Astrocyte of the hippocampus (primary cell): ENCODE measurements at places on chromosomes 4 and X.

GRCh38 chr4:143549928-143550327, 36.4 kb downstream of the SMARCA5 start:
- no peak for DNase-seq

GRCh38 chr4:94410678-94411206, 41.0 kb upstream of the PDLIM5 start:
- DNase-seq = peak; percentile 2

GRCh38 chr4:55096045-55096444, 29.4 kb downstream of the KDR start:
- DNase-seq = no peak

DNA sequence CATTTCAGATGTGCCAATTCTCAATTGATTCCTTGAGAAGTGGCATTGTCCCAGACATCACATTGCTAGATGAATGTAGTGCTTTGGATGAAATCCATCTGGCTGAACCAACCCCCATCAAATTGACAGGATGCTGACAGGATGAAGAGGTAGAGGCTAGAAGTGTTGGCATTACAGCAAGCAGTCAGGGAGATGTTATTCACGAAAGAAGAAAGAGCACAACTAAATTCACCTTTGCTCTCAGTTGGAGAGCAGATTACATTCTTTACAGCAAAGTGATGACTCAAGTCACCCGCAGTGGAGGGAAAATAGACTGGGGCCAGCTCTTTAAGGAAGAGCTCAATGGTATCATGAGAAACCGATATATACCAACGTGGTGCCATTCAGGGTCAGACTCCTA, 259.6 kb downstream of the C4orf33 start:
- DNase-seq = peak; percentile 46

GRCh38 chr4:24413311-24413784, 171.0 kb downstream of the DHX15 start:
- DNase-seq = no peak

- DNase-seq = peak; percentile 92
Observed at GRCh38 chr4:120052856-120053255, 13.8 kb downstream of the MAD2L1 start.

DNA sequence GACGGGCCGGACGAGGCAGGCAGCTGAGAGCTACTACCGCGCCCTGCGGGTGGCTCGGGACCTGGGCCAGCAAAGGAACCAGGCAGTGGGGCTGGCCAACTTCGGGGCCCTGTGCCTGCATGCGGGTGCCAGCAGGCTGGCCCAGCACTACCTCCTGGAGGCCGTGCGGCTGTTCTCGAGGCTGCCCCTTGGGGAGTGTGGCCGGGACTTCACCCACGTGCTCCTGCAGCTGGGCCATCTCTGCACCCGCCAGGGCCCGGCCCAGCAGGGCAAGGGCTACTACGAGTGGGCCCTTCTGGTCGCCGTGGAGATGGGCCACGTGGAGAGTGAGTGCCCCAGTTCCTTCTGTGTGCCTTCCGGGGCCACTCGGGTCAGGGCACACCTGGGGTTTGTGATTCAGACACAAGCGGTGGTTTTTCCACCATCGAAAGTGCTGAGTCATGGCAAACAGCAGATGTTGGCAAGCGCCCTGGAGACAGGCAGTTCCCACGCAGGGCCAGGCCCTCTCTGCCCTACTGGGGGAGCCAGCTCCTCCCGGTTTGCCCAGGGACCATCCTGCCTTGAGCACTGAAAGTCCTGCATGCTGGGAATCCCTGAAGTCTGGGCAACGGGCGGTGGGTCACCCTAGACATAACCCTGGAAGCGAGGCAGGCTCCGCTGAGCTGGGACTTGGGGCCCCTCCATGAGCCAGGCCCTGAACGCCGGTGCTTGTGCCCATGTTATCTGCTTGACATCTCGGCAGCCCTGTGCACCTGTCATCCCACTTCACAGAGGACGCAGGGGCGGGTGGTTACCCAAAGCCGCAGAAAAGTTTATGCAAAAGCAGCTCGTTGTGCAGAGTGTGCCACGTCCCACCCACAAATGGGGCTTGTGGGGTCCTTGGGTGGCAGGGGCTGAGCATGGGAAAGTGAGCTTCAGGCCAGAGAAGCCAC, 29.5 kb downstream of the SH3TC1 start:
- DNase-seq = peak; percentile 74

- peak; percentile 64 for DNase-seq
Observed at GRCh38 chr4:17511509-17511949, 361 bp downstream of the QDPR start.

- DNase-seq = peak; percentile 32
Observed at GRCh38 chr4:17385403-17385802, 126.5 kb downstream of the QDPR start.

DNA sequence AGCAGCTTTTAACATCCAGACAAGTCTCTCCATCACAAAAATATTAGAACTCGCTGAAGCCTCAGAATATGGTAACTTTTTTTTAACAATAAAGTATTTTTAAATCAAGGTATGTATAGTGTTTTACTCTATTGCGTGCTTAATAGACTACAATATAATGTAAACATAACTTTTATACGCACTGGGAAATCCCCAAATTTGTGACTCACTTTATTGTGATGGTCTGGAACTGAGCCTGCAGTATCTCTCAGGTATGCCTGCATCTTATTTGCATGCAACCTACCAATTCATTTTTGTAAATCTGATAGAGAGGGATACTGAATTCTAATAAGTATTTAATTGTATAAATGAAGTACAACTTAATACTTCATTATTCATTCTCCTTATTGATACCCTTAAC, 823.5 kb downstream of the ADGRL3 start:
- DNase-seq = no peak

GRCh38 chrX:127571834-127572233, 480.4 kb downstream of the ACTRT1 start:
- no peak for DNase-seq

DNA sequence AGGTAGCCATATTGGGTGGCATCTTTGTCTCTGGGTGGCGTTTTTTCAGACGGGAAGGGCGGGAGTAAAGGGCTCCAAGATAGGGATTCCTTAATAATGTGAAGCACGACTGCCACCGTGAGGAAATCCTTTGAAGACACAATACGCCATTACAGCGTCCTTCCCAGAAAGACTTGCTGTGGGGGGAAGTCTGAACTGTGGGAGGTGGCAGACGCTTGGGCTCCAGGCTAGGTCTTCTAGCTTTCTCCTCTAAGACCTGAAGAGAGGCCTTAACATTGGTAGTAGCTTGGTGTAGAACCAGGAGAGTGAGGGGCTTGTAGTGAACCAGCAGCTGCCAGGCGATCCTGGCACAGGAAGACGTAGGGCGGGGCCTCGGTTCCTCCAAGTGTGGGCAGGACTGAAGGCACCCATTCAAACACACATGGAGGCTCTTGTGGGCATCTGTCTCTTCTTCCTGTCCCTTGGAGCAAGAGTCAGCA, 197.3 kb downstream of the OR13H1 start:
- DNase-seq = peak; percentile 84

- DNase-seq = no peak
Observed at GRCh38 chrX:41389311-41389888, 55.4 kb downstream of the DDX3X start.

DNA sequence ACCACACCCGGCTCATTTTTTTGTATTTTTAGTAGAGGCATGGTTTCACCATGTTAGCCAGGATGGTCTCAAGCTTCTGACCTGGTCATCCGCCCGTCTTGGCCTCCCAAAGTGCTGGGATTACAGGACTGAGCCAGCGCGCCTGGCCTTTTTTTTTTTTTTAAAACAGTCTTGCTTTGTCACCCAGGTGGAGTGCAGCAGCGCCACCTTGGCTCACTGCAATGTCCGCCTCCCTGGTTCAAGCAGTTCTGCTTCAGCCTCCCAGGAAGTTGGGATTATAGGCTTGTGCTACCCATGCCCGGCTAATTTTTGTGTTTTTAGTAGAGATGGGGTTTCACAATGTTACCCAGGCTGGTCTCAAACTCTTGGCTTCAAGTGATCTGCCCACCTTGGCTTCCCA, 28.9 kb downstream of the ZFX start:
- no peak for DNase-seq

DNA sequence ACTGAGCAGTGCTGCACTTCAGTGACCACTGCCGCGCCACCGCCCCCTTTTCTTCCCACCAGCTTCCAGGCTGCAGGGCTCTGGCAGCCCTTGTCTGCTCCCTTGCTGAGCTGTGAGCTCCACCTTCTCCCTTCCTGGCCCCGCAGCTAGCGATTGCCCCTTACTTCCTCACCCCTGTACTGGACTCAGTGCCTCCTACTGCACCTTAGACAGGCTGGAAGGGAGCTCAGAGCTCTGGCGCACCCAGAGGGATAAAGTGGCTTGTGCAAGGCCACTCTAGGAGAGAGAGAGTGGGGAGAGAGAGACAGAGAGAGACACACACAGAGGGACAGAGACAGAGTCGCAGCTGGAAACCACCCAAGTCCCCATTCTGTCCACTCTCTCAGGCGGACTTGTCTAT, 6.0 kb downstream of the RASL11B start:
- no peak for DNase-seq

- peak; percentile 90 for DNase-seq
Observed at GRCh38 chr4:7852568-7853185, 87.0 kb downstream of the AFAP1 start.

- DNase-seq = no peak
Observed at GRCh38 chr4:95847908-95848460, 8.1 kb downstream of the PDHA2 start.

- peak; percentile 65 for DNase-seq
Observed at GRCh38 chrX:120309873-120310705, 1.2 kb downstream of the TMEM255A start.

DNA sequence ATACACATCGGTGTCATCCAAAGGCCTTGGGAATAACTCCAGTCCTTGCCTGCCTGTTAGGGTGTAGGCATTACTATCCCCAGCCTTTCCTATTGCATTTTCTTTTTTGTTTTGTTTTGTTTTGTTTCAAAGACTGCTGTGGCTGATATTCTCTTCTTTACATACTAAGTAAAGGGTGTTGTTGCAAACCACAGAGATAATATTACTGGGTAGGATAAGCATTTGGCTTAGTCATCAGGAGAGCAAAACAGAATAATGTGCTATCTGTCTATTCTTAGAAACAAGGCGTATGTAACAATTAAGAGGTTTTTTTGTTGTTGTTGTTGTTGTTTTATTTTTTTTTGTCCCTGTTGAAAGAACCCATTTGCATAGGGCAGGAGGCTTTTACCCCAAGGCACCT, 41.8 kb downstream of the UGT2B28 start:
- DNase-seq = peak; percentile 15

DNA sequence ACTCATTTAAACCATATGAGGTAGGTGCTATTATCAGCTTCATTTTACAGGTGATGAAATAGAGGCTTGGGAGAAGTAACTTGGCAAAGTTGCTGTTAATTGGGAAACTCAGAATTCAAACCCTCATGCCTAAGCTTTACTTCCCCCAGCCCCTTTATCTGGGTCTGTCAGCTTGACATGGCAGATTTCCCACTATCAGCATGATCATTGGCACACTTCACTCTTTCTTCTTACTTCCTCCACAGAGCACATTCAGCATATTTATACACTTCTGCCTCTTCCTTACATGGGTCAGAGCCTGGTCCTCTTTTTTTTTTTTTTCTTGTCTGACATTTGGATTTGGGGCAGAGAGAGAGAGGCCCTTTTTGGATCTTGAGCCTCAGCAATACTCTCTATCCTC, 56.5 kb upstream of the ARX start:
- DNase-seq = no peak

DNA sequence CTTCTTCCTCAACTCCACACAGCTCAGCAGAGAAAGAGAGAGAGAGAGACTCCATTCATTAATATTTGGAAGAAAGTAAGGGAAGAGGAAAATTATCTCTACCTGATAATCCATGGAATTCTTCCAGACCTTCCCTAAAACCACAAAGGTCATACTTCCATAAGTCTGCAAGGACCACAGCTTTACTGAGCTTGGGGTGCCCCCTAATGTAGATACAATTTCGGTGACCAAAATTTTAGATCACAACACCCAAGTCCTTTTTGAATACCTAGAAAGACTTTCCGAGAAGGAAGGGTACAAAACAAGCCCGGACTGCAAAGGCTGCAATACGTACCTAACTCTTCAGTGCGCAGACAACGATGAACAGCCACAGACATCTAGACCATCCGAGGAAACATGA, 523.9 kb downstream of the GLUD2 start:
- no peak for DNase-seq

- DNase-seq = peak; percentile 69
Observed at GRCh38 chr4:169079942-169080827, 70.1 kb upstream of the CBR4 start.

GRCh38 chrX:151609222-151609621, 45.7 kb downstream of the PASD1 start:
- DNase-seq = no peak

DNA sequence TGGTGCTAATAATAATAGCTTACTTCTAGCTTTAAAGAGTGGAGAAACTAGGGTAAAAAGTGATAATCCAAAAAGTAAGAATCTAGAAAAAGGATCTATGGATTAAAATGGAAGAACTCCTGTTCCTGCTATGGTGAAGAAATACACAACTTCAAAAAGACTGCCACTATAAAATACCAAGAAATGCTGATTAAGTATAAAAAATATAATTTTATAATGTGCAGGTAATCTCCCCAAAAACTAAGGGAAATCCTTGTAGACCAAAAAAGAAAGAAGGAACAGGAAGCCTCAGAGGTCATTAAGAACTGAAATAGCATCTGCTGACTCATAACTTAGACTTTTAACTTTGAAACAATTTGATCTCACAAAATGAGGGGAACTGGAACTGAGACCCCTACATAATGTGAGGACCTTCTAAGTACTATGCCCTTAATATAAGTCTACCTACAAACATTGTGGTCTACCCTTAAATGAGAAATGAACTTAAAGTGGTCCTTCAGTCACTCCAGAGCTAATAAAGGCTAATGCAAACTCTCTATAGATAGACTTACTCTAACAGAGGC, 50.6 kb upstream of the SRPX start:
- no peak for DNase-seq

DNA sequence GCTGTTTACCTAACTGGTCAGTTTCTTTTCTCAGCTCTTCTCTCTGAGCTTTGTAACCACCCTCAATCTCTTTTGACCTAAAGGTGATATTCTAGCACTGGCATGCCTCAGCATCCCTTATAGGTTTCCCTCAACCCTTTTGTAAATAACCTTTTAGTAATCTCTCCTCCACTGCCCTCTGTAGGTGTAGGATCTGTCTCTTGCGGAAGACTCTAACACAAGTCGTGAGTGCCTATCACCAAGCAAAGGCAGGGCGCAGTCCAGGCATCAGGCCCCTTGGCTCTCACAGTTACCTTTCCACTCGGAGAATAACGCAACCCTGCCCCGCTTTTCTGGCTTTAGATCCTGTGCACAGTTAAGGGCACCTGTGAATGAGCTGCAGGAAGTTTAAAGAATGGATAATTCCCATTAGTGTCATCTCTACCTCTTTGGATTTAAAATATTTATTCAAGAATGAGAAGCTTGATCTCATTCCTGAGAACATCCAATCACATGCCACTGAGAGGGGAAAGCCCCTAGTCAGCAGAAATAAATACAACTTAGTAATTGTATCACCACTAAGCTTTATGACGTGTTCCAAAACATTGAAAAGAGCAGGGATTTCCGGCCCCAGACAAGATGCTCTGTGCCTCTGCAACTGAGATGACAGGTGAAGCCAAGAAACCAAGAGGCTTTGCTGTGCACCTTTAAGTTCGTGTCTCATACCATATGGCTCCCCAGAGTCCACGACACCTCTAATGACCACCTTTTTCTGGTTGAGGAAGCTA, 58.8 kb downstream of the SPINK2 start:
- no peak for DNase-seq
